ENCODE measurements at places on chromosomes 12 and 14.

DNA sequence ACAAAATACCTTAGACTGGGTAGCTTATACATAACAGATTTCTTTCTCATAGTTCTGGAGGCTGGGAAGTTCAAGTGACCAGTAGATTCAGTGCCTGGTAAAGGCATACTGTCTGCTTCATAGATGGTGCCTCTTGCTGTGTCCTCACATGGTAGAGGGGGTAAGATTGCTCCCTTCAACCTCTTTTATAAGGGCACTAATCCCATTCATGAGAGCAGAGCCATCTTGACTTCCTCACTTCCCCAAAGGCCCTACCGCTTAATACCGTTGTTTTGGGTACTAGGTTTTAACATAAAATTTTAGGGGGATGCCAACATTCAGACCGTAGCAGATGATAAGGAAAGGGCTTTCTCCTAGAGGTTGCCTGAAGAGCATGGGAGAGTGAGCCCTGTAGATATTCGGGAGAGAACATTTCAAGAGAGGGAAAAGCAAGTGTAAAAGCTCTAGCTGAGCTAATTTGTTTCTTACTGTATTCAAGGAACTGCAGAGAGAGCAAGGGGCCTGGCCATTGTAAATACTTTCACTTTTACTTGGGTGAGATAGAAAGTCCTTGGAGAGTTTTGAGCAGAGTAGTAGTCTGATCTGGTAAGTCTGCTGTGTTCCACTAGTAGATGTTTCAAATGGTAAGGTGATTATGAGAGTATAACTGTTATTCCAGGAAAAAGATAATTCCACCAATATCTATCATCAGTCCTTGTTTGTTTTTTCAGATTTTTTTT, 27.3 kb downstream of the FRS2 start:
- no peak for DNase-seq

DNA sequence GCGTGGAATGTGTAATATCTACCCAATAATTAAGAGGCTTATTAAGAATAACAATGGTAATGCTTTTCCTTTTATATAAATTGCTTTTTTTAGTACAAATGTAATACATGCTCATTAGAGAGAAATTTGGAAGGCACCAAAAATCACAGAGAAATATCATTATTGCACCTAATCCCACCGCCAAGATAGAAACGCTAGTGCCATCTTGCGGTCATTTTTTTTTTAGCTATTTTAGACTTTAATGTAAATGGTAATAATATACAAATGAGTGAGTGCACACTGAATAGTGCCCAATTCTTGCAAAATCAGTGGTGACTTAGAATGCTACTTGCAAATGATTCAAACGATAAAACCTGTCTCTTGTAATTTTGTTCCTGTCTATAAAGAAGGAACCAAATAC, 576.8 kb upstream of the TMEM132C start:
- no peak for DNase-seq

DNA sequence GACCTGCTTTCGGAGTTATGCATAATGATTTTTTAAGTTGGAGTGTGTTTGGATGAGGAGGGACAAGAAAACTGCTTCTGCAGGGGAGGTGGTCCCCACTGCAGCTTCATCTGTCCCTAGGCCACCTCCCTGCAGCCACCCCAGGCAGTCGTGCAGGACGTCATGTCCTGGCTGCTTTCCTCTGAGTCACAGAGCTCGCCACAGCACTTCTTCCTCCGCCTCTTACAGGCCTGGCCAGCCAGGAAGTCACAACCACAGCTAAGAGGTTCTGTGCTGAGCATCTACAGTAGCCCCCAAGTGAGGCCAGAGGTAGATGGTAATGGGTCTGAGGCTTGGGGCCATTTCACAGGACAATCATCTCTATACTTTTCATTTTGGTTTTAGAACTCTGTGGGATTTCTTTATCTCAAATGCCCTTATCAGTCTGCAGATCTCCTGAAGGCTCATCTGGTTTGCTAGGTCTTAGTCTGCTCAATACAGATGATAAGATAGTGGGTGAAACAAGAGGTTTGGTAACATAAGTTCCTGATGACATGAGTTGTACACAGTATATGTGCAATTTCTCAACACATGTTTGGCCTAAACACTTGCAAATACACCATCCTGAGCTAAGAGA, 106.4 kb downstream of the ARF6 start:
- DNase-seq: no peak

GRCh38 chr14:77133720-77134338, 7.8 kb downstream of the ZDHHC22 start:
- DNase-seq: peak; percentile 38

- DNase-seq: no peak
Observed at GRCh38 chr14:104228716-104229533, 90.5 kb downstream of the KIF26A start.

GRCh38 chr14:51733147-51733546, 81.4 kb downstream of the FRMD6 start:
- no peak for DNase-seq

DNA sequence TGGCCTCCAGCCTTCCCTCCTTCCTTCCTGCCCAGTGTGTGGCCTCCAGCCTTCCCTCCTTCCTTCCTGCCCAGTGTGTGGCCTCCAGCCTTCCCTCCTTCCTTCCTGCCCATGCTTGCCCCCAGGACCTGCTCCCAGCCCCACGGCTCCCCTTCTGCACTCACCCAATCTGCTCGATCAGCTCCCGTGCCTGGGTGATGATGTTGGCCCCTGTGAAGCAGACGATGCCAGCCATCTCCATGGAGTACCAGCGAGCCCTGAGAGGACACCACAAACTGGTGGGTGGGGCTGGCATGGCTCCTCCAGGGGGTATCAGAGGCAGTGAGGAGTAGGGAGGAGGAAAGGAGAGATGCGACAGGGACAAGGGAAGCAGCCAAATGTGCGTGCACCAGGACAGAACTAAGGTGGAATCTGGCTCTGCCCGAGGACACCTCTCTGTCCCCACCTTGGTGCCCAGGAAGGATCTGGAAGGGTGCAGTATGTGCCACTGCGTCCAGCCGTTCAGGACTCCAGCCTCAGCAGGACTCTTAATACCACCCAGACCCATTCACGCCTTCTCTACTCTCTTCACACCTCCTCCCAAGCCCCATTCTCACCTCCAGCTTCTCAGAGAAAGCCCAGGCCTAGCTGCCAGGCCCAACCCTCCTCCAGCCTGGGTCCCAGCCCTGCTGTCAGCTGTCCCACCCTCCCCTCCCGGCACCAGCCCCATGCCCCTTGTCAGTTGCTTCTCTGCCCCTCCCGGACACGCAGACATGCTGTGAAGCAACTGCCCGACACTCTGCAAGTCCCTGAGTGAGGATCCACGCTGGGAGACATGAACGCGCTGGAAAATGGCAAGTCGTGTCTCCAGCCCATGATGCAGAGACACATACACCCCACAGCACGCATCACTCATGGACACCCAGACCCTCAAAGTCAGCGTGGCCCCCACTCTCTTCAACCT, 22.7 kb downstream of the POLE start:
- no peak for DNase-seq

GRCh38 chr12:67637718-67638117, 10.8 kb upstream of the DYRK2 start:
- DNase-seq: no peak

- DNase-seq: no peak
Observed at GRCh38 chr12:42564556-42564955, 25.0 kb downstream of the PRICKLE1 start.

- no peak for DNase-seq
Observed at GRCh38 chr14:51094282-51094821, 553 bp downstream of the TRIM9 start.

DNA sequence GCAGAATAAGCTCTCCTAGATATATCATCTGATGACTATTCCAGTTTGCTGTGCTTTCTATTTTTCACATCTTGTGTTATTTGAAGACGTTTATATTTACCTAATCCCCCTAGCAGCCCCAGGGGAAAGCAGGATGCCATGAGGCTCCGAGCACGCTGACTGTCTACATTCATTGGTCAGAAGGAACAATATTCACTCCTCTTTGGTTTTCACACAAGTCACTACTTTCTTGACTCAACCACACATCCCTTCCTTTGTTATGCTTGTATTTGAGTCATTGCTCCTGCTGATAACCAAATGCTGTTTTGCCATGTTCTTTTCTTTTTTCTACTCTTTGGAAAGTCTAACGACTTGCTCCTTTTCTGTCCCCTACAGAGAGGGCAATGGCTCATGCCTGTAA, 86.5 kb upstream of the SLC38A2 start:
- peak; percentile 4 for DNase-seq

GRCh38 chr12:56104109-56104814, at the start of gene PA2G4:
PA2G4 (plus strand) TSS chr12:56104559; CDS start chr12:56104738, 179 bp downstream.
- peak; percentile 98 for DNase-seq

- no peak for DNase-seq
Observed at GRCh38 chr14:49051328-49052060, 534.7 kb downstream of the RPS29 start.

GRCh38 chr12:3116106-3116844, 39.1 kb downstream of the TSPAN9 start:
- DNase-seq: no peak

GRCh38 chr12:14396071-14396470, 30.6 kb downstream of the ATF7IP start:
- DNase-seq: no peak

DNA sequence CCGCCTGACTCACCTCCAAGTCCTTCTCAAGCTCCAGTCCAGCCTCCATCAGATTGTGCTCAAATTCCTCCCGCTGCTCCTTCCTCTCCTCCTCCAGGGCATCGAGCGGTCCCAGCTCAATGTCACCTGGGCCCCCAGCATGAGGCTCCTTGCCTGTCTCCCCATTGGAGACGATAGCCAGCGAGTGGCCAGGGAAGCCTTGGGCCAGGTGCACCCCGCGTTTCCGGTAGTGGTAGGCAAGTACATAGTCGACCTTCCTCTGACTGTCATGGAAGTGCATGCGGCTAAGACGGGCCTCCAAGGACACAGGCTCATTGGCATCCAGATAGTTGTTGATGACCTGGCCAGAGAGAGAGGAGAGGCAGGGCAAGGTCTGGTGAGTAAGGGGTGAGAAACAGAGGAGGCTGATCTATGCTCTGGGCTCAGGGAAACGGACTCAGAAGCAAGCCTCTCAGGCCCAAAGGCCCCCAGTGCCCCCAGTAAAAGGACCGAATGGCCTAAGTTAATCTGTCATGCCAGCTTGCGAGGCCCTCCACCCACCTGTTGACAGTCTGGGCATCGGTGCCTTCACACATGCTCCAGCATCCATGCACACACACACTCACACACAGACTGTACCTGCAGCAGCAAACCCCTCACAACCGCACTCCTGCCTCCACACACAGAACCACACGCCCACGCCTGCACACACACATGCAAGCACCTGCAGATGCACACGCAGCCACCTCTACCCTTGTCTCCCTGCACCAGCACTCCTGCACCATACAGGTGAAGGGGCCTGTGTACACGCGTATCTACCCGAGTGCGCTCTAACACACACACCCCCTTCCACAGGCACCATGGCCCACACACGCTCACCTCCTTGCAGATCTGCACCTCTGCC, 23.8 kb downstream of the ANO2 start:
- no peak for DNase-seq

DNA sequence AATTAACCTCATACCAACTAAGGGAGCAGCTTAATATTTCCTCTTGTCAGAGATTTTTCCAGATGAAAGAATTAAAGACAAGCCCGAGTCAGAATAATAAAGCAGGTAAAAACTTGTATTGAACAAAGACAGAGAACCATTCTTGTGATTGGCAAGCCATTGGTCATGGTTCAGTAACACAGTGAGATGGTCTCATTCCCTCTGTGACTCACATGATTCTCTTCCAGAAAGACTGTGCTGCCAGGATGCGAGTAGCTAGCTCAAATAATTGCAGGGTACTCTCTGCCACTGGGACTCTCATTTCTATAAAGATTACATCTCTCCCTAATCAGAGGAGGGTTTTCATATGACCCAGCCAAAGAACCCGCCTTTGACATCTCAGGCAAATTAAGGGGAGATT, 179.4 kb downstream of the PHLDA1 start:
- DNase-seq: no peak

- no peak for DNase-seq
Observed at GRCh38 chr12:14356147-14356546, 9.3 kb upstream of the ATF7IP start.

GRCh38 chr12:12267742-12268200, 927 bp upstream of the LRP6 start:
- no peak for DNase-seq

DNA sequence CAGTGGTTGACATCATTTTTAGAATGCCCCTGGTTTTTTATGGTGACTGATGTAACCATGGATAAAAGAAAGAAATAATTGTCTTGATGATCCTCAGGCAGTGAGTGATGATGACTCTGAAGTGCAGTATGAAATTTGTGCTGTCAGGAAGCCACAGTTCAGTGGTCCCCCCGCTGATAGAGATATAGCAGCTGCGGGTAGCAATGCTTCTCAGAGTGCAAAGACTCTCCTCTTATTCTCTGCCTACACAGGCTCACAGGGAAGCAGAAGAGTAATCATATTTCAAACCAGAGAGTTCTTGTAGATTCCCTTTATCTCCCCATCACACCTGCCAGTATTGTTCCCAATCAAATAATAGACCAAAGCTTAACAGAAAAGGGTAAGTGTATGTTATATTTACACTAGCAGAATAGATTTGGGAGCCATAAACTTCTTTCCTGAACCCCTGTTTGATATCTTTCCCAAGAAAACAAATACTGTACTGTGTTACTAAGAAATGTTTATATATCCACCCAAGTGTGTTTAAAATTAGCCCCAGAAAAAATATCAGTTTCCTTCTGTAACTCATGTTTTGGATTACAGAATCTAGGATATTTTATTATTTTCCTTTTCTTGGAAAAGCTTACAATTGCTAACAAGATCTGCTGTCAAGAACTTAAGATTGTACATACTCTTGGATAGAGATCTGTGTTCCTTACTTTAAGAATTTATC, 1817.4 kb upstream of the FLRT2 start:
- DNase-seq: no peak

- DNase-seq: no peak
Observed at GRCh38 chr12:102321305-102322082, 123.9 kb upstream of the PMCH start.

DNA sequence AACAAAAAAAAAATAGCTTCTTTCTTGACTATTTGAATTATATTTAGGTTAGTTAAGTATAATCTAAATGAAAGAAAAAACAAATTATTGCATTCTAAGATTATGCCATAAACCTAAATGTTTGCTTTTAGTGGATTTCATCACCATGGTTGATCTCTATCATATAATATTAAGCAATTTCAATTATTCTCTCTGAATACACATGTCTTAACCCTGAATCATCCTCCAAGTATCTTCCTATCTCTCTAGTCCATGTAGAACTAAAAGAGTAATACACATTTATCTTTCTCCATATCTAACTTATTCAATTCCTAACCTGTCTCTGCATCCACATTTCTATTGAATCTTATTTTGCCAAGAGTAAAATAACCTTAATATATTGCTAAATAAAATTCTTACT, 59.6 kb downstream of the PPFIA2 start:
- DNase-seq: no peak

- DNase-seq: no peak
Observed at GRCh38 chr12:80412343-80412953, 31.6 kb upstream of the PTPRQ start.

- no peak for DNase-seq
Observed at GRCh38 chr12:20403230-20403629, 34.9 kb downstream of the PDE3A start.

- DNase-seq: no peak
Observed at GRCh38 chr12:106135781-106136180, 3.0 kb downstream of the NUAK1 start.

Data from activated CD4-positive, alpha-beta T cell treated with anti-CD3 and anti-CD28 coated beads for 24 hours (primary cell).